AG10803 (cell line): ENCODE measurements at places on chromosomes 1 and 21.

- no peak for DNase-seq
These were observed 122.4 kb upstream of the COL6A1 start for GRCh38 chr21:45859041-45859761.

DNA sequence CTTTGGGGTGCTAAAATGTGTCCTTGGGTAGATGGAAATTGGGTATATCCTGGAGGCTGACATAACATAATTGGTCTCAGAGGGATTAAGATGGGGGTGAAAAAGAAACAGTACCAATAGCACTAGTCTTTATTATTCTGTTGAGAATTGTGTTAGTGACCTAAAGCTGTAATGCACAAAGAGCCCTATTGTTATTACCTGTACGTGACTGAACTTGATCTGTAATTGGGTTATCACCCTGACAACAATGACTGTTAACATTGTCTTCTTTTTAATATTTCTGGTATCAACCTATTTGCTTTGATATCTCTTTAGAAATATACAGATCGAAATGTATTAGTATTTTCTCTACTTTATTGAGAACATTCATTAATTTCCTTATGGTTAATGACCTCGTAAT lies 147.6 kb downstream of the NEK7 start:
- no peak for DNase-seq

DNA sequence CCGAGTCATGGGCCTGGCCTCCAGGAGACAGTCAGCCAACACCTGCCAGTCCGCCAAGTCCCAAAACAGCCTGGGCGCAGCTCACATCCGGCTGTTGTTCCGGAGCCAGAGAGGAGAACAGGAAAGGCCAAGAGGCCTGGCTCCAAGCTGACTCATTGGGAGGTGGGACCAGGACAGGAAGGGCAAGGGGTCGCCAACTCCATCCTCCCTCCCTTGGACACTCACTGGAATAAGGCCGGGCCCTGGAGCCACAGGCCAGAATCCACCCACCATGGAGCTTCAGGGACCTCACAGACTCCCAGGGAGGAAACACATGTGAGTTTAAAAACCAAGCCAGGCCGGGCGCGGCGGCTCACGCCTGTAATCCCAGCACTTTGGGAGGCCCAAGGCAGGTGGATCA lies 25.1 kb upstream of the CLIC4 start:
- peak; percentile 60 for DNase-seq

DNA sequence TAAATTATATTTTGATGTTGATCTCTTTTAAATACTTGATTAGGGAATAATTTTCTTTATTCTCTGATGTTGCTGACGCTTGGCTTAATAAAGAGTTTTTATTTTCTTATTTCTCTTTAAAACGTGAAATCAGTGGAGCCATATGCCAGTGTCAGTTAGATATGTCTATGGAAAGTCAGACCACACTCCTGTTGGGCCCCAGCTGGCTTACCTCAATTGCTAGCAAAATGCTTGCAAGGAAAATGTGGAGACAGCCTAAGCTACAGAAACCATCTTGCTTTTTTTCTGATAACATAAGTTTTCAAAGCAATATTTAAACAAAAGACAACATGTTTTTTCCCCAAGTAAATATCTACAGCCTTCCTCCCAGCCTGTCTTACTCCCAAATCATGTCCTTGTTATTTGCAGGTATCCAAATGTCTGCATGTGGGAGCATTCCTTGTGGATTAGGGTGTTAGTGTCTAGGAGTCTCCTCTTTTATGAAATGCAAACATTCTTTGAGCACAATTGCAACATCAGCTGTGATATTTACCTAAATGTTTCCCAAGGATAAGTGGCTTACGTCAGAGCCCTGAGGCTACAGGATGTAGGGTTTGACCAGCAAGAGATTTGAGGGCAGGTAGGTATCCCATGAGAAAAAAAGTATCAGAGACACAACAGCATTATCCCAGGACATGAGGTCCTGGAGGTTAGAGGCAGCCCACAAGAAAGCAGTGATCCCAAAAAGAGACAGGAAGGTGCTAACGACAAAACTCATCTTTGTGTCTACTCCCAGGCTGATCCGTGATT lies 117.2 kb upstream of the KCNJ15 start:
- peak; percentile 37 for DNase-seq

- peak; percentile 52 for DNase-seq
These were observed 38.8 kb upstream of the CTBS start for GRCh38 chr1:84613026-84613425.

DNA sequence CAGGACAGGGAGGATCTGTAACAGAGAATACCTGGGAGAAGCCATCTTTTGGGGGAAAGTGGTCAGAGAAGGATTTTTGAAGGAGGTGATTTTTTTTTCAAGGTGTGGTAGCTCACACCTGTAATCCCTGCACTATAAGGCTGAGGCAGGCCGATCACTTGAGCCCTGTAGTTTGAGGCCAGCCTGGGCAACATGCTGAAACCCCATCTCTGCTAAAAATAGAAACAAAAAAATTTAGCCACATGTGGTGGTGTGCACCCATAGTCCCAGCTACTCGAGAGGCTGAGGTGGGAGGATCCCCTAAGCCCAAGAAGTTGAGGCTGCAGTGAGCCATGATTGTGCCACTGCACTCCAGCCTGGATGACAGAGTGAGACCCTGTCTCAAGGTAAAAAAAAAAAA lies 67.4 kb upstream of the ARTN start:
- DNase-seq: no peak

DNA sequence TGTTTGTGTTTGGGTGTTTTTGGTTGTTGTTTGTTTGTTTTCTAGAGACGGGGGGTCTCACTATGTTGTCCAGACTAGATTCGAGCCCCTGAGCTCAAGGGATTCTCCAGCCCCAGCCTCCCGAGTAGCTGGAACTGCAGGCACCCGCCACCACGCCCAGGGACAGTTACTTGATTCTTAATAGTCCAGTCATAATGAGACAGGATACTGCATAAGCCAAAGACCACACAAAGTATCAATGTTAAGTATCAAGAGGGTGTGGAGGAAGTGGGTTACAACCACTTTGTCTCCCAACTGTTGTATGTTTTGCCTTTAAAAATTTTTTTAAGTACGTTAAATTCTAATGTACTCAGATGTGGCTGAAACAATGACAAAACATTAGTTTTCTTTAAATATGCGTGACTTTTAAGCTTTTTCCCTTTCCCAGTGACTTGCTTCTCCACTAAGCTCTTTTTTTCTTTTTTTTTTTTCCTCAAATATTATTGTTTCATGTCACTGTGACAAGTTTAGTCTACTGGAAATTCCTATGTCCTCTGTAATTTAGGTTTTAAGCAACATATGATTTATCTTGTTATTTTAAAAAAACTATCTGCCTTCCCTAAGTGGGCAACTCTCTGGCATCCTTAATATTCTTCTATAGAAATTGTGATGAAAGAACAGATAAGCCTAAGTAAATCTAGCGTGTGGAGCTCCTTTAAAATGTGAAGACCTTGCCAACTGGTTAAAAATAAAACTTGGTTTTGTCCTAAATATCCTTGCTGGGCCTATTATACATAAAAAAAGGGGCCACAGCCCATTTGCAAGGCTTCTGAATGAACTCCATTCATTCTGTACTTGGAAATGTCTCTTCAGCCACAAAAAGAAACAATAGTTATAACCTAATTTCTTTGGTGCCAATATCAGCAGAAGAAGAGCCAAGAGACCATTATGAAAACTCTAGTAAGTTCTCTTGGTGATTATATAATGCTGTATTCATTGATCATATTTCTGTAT lies 56.2 kb upstream of the DPH5 start:
- no peak for DNase-seq
